PC-3 (cell line): ENCODE measurements at places on chromosomes 12 and 14. TPM values are rescaled to one million over a fixed set of nuclear protein-coding genes. Genes with fewer than 3 reads are reported as not detected.
A peak's percentile ranks its signal among the peaks of the same experiment; 100 is the strongest.

GRCh38 chr12:124131659-124132058 lies 158.6 kb downstream of the ZNF664 start:
- DNase-seq = no peak

DNA sequence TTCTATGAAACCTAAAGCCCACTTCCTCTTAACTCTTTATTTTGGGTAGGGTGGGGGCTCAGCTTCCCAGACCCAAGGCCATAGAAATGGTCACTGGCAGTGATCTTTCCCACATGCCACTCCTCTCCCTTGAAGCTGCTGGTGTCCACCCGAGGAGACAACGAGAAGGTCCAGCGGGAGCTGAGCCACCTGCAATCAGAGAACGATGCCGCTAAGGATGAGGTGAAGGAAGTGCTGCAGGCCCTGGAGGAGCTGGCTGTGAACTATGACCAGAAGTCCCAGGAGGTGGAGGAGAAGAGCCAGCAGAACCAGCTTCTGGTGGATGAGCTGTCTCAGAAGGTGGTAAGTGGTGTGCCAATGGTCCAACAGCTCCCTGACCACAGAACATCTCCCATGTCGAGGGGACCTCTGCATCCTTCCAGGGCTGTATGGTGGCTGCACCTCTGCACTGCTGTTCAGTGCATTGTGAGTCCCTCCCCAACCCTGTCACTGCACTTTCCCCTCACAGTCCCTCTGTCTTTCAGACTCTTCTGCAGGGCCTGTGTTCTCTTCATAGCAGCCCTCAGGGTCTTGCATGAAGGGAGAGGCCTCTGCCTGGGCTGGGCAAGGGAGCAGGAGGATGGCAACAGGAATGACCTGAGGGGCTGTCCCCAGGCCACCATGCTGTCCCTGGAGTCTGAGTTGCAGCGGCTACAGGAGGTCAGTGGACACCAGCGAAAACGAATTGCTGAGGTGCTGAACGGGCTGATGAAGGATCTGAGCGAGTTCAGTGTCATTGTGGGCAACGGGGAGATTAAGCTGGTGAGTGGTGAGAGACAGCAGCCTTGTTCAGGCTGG lies 18.8 kb upstream of the PIP4K2C start:
- no peak for DNase-seq

The BMAL2 gene
- 126 and 137 TPM in 2 replicates for total RNA-seq

The LAG3 gene
- total RNA-seq = 0.40 and 0.58 TPM in 2 replicates

DNA sequence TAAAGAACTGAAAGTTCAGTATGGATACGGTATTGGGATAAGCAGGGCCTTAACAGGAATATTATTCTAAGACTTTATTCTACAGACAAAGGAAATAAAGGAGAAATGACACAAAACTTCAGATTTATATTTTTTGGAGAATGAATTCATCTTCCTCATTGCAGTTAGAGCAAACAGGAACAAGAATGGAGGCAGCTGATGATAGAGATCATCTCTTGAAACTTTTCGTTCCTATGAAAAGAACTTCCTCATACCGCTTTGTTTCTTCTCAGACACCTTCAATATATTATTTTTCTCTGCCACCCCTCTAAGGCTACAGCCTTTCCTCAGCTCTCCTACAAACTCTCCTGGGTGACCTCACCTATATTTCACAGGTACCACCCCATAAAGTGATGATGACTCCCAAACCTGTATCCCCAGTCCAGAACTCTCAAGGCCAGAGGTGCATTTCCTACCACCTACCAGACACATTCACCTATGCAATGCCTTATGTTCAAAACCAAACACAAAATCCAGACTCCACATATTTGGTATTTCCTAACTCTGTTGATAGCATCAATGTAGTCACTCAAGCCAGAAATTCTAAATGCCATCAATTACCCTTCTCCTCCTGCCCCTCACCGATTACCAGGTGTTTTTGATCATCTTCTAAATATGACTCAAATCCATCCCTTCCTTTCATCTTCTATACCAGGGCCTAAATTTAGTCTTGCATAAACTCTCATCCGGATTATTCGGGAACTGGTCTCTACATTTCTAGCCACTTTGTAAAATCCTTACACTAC lies 7.4 kb downstream of the MAP4K5 start:
- DNase-seq = peak; percentile 35

DNA sequence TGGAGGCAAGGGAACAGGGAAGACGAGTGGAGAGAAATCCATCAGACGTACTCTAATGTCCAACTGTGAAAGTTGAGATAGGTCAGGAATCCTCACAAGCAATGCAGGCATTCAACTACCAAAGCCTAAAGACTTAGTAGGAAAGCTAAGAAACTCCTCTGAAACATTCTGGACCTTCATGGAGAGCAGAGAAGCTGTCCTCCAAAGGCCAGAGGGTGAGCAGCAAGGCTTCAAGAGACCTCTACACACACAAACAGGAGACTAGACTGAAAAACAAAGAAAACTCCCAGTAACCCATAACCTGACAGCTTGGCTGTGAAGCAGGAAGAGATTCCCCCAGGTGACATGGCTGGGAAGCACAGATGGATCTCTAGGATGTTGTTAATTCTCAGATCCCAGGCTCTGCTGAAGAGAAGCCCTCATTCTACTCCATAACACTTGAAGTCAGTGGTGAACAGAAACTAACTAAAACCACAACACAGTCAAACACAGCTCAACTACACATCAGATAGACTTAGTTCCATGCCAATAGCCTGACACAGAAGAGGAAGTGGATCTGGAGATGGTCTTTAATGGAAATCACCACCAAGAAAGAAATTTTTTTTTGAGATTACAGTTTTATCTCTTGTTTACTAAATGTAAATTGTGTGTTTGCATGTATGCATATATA lies 23.2 kb upstream of the LYZ start:
- DNase-seq = no peak

GRCh38 chr14:101709962-101710931 lies 51.3 kb upstream of the PPP2R5C start:
- DNase-seq = peak; percentile 55

GRCh38 chr14:38828183-38828827 lies 274.7 kb downstream of the SEC23A start:
- DNase-seq = no peak

The WNT5B gene
- 1.7 and 2.2 TPM in 2 replicates for total RNA-seq

The BHLHE41 gene
- 77.6 and 81.0 TPM in 2 replicates for total RNA-seq

- no peak for DNase-seq
Measured at GRCh38 chr12:61043838-61044237, 1216.4 kb upstream of the USP15 start.

DNA sequence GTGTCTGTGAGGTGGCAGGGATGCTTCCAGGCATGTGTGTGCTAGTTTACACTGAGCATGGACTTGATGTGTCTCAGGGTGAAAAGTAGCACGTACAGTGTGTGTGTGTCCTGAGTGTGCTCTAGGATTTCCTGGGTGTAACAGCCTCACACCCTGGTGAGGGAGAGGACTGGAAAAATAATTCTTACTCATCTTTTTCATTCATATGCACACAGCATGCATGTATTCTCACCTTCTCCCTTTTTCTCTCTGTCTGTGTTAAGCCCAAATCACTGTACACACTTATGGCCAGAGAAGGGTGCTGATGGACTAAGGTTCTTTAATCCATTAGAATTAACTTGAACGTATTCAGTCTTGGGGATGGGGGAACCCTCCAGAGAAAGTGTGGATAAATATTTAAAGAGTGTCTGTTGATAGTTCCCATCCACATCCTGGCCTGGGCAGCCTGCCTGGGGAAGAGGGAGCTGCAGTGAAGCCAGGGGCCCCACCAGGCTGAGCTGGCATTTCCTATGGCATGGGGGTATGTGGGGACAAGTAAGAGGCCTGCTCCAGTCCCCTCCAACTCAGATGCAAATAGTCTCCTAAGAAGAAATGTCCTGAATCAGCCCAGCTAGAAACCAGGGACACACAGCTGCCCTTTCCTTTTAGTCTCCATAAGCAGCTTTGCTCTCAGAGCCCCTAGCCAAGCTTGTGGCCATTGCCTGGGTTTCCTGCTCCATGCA lies 1.1 kb upstream of the HOXC8 start:
- no peak for DNase-seq

- no peak for DNase-seq
Measured at GRCh38 chr12:23540572-23540971, 408.9 kb downstream of the SOX5 start.

GRCh38 chr14:61588419-61588901 lies 106.9 kb upstream of the HIF1A start:
- DNase-seq = no peak

GRCh38 chr12:98990648-98991047 lies 345.6 kb downstream of the APAF1 start:
- no peak for DNase-seq

The STON2 gene
- 12.3 and 16.1 TPM in 2 replicates for total RNA-seq

The FANCM gene
- total RNA-seq = 11.7 and 15.6 TPM in 2 replicates

The ZDHHC22 gene
- total RNA-seq = 0.15 and 0.81 TPM in 2 replicates

DNA sequence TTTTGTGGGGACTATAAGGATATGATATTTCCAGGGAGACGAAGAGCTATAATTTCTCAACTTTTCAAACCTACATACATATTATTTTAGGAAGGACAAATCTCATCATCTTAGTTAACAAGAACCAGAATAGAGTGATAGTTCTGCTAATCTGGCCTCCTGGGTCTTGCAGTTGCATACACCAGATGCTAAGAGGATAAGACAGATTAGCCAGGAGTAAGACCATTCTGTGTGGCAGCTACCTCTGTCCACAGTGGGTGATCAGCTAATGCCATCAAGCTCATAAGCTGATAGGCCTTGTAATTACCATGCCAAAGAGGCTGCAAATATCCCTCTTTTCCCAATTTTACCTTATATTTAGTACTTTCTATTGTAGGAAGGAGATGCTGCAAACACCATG lies 776.8 kb downstream of the NRXN3 start:
- no peak for DNase-seq

DNA sequence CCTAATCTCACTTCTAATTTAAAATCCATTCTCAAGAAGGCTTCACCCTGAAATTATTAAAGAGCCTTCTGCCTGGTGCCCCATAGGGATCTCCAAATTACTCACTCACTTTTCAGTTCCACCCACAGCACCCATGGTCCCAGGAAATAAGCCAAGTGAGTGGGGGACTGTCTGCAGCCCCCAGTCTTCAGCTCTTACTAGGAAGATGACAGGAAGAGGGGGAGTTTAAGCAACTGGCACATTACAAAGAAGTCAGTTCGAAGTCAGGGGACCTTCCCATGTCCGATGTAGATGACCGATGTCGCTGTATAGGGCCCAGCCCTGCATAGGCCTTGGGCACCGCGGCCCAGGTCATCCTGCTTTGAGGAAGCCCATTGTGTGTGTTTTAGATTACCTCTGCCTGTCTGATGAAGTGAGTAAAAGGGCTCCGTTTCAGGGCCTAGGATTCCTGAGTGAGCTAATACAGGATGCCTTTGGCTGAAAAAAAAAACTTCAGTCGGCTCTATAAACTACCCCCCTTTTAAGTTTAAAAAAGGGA lies 1.9 kb downstream of the ACTN1 start:
- no peak for DNase-seq

- no peak for DNase-seq
Measured at GRCh38 chr12:122168492-122168891, 5.5 kb downstream of the IL31 start.

DNA sequence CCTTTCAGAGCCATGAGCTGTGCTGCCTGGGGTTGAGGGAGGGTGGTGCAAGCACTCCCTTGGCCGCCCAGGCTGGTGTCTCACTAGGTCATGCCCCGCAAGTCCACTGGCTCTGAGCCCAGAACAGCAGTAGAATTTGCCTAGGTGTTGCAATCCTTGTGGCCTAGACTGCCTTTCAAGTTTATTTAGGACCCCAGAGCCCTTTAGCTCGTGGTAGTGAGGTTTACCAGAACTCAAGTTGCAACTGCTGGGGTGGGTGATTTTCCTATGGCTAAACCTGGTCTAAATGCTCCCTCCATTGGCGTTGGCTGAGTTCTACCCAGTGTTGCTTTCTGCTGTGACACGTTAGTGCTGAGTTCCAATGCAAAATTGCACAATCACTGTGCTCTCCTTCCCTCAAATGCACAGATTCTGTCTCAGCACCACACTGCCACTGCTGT lies 287.2 kb downstream of the BCAT1 start:
- DNase-seq = no peak

DNA sequence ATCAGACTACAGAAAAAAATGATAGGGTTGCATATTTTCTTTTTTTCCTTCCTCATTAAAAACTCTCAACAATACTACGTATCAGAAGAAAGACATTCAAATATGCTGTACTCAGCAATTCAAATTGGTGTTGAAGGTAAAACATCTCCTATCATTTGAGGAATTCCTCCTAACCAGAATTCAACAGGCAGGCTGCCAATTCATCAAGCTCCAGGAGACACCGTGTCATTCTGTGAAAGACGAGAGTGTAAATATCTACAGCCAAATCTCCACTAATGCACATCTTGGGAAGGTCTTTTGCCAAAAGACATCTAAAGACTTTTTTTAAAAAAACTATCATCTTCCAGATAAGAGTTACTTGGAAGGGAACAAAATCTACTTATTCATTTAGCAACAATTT lies 26.6 kb downstream of the NT5DC3 start:
- DNase-seq = no peak

DNA sequence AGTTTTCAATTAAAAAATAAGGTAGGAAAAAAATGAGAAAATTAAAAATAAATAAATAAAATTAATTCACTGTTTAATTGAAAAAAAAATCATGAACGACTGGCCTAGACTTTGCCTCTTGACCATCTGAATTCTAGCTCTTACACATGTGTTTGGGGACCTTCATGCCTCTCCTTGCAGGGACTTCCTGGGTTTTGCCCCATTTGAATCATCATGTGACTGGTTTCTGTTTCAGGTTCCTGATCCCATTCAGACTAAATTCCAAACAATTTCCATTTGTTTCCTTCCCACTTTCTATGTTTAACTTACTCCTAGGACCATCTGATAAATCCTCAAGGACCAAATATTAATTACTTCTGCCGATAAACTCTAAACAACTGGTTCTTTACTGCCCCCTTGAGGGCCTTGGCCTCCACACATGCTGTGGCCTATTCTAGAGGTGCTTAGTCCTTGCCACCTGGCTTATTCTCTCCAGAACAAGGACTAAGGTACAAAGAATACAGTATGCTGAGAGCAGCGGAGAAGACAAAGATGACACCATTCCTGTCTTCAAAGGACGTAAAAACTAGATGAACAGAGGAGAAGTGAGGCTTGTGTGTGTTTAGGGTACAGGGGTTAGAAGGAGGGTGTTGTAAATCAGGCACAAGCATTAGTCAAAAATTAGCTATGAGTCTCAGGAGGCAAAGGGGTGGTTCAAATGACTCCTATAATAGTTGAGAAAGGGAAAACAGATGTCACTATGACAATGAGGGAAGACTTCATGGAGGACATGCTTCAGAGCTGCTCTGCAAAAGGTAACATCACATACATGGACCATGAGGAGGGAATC lies 125.8 kb upstream of the AVPR1A start:
- DNase-seq = peak; percentile 77

DNA sequence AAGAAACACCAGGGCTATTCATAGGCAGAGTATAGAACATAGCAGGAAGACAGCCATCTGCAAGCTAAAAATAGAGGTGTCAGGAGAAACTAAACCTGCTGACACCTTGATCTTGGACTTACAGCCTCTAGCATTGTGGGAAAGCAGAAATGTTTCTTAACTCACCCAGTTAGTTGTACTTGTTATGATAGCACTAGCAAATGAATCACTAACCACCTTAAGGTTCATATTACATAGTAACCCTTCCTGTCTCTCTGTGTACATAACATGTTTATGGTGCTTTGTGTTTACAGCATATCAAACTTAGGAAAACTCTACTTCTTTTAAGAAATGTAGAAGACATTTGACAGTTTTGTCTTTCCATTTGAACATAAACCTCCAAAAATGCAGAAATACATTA lies 1031.3 kb downstream of the FSCB start:
- peak; percentile 57 for DNase-seq

The KRT6C gene
- not detected in 2 replicates for total RNA-seq

- DNase-seq = no peak
Measured at GRCh38 chr12:123945287-123946151, 27.1 kb downstream of the CCDC92 start.
